Cerebellar nuclear complex (tissue), 1 donor: ENCODE measurements at places on chromosomes 11 and 22.

- DNase-seq: no peak
Measured at GRCh38 chr11:83159902-83160865, 3.3 kb downstream of the PCF11 start.

- no peak for DNase-seq
Measured at GRCh38 chr11:1073851-1074243, 827 bp upstream of the MUC2 start.

- DNase-seq: no peak
Measured at GRCh38 chr11:20360650-20361049, 2.9 kb upstream of the HTATIP2 start.

- DNase-seq: no peak
Measured at GRCh38 chr11:106424111-106424510, 346.6 kb downstream of the AASDHPPT start.

DNA sequence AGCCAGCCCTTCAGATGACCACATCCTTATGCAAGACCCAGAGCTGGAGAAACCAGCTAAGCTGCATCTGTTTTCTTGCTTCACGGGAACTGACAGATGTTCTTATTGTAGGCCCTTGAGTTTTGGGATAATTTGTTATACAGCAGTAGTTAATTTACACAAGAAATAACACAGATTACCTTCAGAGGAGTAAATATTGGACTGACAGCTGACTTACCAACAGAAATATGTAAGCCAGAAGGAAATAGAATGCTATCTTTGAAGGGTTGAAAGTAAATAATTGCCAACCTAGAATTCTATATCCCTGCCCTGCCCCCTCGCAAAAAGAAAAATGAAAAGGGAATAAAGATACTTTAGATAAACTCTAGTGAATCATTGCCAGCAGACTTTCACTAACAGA lies 124.1 kb downstream of the WNT7B start:
- no peak for DNase-seq

DNA sequence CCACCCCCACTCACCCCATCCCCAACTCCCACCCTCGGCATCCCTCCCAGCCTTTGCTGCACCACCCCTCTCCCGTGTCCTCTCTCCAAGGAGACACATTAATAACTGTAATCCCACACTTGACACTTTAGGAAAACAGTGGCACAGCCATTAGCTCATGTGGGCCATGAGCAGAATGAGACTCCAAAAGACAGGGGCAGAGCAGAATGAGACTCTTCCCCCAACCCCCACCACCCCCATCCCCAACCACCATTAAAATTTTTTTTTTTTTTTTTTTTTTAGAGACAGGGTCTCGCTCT lies 6.2 kb upstream of the SLCO2B1 start:
- DNase-seq: no peak

DNA sequence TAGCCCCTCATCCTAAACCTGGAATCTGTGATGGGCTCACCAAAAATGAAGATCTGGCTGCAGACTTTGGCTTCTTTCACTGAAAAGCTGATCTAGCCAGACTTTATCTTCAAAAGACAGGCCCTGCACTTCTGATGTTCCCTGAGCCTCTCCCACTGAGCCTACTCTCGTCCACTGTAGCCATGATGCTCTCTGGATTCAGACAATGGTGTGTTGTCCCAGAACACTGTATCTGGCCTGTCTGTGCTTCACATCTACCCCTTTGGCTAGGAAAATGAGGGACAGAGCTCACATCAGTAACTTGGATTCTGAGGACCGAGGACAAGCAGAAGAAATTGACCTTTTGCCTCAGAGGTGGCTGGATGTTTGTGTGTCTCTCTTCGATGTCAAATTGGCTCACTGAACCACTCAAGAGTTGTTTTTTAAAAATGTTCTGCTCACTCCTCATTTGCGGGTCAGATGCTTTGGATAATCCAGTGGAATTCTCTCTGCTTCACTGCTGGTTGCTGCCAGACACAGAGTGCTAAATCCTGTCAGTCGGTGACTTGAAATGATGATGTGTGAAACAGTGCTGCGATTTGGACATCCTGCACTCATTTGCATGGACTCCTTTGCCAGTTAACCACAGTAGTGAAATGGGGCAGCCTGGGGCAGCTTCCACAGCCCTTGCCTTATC lies 67.5 kb downstream of the ARFGAP2 start:
- no peak for DNase-seq

GRCh38 chr22:31323578-31324550 lies 22.3 kb downstream of the PATZ1 start:
- no peak for DNase-seq

DNA sequence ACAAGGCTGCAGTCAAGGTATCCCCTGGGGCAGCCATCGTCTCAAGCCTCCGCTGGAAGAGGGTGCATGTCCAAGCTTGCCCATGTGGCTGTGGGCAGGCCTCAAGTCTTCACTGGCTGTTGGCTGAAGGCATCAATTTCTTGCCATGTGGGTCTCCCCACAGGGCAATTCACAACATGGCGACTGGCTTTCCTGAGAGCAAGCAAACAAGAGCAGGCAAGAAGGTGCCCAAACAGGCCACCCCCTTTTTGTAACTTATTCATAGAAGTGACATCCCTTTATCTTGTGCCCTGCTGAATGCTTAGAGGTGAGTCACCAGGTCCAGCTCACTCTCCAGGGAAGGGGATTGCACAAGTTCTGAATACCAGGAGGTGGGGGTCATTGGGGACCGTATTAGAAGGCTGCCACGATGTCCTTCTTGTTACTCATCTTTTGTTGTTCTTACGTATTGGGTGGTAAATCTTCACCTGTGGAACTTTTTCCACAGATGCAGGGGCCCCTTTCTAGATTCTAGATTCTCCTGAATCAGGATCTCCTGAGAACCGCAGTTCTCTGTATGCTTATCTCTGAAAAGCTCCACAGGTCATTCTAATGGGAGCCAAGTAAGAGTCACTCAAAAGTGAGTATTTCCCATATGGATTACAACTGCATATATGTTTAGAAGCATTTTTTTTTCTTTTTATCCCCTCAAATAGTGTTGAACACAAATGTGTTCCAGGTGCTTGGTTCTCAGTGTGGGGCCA lies 44.2 kb upstream of the MICAL2 start:
- no peak for DNase-seq

DNA sequence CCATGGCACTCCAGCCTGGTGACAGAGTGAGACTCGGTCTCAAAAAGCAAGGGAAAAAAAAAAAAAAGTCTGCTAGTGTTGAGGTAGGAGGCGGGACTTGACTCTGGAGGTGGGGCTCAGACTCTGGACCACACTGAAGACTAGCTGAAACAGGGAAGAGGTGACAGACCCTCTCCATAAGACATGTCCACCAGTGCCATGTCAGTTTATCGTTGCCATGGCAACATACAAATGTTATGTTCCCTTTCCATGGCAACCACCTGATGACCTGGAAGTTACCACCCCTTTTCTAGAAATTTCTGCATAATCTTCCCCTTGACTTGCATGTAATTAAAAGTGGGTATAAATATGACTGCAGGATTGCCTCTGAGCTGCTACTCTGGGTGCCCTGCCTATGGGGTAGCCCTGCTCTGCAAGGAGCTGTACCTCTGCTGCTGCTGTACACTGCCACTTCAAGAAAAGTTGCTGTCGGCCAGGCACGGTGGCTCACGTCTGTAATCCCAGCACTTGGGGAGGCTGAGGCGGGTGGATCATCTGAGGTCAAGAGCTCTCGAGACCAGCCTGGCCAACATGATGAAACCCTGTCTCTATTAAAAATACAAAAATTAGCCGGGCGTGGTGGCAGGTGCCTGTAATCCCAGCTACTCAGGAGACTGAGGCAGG lies 55.1 kb downstream of the KIAA1671 start:
- DNase-seq: no peak

GRCh38 chr22:30390974-30391691 lies 3.9 kb upstream of the RNF215 start:
- no peak for DNase-seq

DNA sequence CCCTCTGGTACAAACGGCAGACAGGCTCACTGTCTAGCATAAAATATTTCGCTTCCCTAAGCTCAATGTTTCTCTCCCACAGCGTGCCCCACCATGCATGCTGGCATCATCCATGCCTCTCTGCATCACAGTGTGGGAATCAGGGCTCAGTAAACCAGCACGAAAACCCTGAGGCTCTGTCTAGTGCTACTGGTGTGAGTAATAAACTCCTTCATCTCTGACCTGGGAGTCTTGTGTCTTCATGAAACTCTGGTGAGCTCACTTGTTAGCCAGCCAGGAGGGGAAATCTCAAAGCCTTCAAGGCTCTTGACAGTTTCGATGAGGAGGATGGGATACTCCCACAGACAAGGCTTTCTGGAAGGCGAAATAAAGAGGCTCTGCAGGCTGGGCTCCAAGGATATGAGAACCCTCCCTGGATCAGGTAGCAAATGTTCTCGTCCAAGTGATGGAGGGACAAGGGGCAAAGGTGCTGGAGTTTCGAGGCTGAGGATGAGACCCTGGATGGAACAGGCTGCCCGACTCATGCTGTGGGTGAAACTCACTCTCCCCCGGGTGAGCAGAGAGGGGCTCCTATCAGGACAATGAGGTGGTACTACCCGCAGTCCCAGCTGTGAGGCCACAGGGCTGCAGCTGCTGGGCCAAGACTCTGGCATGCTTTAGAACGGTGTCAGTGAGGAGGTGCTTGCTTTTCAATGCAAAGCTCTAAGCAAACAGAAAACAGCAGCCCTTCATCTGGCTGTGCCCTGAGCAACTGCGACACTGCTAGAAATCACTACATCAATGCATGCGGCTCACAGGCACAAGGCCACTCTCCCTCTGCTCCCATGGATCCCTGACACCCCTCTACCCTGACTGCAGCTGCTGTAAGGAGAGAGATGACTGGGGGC lies 69.3 kb downstream of the SHANK2 start:
- no peak for DNase-seq

GRCh38 chr11:16745950-16746605 lies 7.6 kb downstream of the C11orf58 start:
- no peak for DNase-seq

DNA sequence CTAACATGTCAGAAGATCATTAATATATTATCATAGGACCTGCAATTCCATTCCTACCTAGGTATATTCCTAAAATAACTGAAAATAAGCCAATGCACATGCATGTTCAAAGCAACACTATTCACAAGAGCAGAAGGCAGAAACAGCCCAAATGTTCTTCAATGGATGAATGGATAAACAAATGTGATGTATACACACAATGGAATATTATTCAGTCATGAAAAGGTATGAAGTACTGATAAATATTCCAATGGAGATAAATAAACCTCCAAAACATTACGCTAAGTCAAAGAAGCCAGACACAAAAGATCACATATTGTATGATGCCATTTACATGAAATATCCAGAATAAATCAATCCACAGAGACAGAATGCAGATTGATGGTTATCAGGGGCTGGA lies 16.8 kb downstream of the AMBRA1 start:
- no peak for DNase-seq

DNA sequence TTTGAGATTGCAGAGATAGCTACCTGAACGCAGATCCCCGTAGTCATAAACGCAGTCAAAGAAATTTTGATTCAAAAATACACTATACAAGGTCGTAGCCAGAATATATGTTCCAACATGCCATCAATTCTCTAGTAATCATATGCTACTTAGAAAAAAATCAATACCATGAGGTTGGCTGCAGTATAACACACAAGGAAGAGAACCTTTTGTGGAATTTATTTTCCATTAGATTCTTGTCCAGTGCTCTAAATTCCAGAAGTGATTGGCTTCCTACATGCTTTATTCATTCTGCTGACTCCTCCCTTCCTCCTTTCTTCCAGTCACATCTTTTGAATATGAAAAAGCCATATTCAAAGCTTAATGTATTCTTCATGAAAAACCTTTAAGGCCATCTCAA lies 189.9 kb downstream of the NTM start:
- no peak for DNase-seq

GRCh38 chr11:6778518-6778917 lies 4.3 kb upstream of the OR2AG1 start:
- no peak for DNase-seq

- DNase-seq: no peak
Measured at GRCh38 chr11:17516551-17517150, 27.6 kb downstream of the USH1C start.

DNA sequence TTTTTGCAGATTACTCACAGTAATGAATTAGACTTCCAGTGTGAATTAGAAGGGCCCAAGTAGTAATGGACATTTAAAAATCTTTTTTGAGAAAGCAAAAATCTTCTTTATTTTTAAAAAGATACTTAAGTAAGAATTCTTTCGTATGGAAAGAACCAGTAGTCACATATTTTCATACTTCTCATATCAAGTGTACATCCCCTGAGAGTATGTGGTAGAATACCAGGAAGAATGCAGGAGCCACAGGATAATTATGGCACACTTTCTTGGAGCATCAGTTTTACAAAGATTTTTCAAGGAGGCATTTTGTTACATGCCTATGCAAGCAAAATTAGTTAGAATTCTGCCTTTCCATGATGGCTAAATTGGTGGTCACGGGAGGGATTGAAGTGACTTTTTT lies 28.1 kb downstream of the POLD3 start:
- DNase-seq: no peak

DNA sequence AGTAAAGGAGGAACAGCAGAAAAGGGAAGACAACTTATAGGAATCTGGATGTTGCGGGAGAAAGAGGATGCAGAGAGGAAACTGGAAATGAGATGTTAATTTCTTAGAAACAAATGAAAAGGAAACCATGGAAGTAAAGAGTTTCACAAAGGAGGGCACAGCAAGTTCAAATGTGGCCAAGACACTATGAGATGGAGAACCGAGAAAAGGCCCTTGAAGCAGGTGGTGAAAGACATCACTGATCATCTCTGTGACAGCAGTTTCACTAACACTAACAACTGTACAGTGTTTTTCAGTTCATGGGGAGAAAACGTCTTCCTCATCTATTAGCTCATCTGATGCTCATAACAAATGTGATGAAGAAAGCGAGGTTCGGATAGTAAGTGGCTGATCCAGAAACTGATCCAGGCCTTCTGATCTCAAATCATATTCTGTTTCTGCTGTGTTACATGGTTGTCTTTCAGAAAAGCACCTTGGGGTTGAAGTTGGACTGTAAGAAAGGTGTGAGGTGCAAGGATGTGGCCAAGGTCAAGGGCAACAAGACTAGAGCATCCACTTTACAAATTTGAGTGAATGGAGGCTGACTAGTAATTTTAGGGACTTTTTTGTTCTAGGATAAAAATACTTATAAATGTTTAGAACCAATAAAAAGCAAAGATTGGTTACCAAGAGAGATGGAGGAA lies 492.1 kb upstream of the CADM1 start:
- no peak for DNase-seq

DNA sequence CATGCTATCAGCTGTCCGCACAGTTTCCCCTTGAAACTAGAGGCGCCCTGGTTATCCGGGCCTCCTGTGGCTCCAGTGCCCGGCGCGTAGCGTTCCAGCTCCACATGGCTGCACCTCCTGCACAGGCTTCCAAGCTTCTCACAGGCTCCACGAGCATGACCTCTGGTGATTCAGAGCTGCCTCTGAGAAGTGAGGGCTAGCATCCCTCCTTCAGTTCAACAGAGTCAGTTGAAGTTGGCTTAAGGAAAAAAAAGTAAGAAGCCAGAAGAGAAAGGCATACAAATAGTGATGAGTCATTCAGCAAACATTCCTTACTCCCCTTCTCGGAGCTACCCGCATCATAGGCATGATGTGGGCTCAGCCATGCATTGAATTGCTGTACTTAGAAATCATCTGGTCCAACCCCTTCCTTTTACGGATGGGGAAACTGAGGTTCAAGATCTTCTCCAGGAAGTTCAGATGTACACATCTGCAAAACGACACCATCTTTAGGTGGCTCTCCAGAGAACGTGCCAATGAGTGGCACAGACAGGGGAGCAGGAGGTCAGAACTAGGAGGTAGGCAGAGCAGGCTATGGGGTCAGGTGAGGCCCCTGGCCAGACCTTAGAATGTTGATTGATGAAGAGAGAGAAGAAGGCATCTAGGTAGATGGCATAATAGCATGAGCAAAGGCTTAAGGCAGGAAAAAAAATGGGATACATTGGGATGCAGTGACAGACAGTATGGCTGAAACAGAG lies 216.3 kb upstream of the TBCEL start:
- DNase-seq: no peak

GRCh38 chr11:70900540-70900939 lies 351.8 kb downstream of the SHANK2 start:
- DNase-seq: no peak
